Ovary (tissue), 10 donors: ENCODE measurements at places on chromosomes 4 and X. TPM values are rescaled to one million over a fixed set of nuclear protein-coding genes. Genes with fewer than 3 reads are reported as not detected.
A peak's percentile ranks its signal among the peaks of the same experiment; 100 is the strongest.

DNA sequence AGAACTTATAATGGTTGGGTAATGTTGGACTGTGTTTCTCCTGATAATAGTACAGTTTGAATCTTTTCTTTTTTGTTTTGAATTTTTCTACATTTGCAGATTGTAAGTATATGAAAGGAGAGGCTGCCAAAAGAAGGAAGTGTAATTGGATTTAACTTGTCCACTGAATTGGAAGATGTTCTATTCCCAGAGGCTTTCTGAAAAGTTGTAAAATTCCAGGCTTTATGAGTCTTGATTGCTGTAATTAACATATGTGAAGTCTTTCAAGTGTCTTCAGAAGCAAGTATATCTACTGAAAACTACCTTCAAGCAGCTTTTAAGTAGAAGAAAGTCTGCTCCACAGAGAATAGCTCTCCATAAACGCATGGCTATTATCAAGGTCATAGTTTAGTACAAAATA, 2456.4 kb downstream of the PCDH7 start:
- DNase-seq: no peak
- H3K4me3 ChIP-seq: no peak overlapping the region
- no peak overlapping the region for H3K27ac ChIP-seq
- H3K36me3 ChIP-seq: no peaks in the 10 kb centered on the region
- no peaks in the 10 kb centered on the region for H3K27me3 ChIP-seq

TMPRSS11D gene
- not detected for total RNA-seq

GRCh38 chr4:74366367-74366911, 1.5 kb downstream of the EREG start:
- no peaks in the 10 kb centered on the region for H3K27me3 ChIP-seq
- no peak overlapping the region for H3K4me3 ChIP-seq
- H3K4me1 ChIP-seq: peaks cover 4% of the 10 kb centered on the region
- no peak for DNase-seq

DNA sequence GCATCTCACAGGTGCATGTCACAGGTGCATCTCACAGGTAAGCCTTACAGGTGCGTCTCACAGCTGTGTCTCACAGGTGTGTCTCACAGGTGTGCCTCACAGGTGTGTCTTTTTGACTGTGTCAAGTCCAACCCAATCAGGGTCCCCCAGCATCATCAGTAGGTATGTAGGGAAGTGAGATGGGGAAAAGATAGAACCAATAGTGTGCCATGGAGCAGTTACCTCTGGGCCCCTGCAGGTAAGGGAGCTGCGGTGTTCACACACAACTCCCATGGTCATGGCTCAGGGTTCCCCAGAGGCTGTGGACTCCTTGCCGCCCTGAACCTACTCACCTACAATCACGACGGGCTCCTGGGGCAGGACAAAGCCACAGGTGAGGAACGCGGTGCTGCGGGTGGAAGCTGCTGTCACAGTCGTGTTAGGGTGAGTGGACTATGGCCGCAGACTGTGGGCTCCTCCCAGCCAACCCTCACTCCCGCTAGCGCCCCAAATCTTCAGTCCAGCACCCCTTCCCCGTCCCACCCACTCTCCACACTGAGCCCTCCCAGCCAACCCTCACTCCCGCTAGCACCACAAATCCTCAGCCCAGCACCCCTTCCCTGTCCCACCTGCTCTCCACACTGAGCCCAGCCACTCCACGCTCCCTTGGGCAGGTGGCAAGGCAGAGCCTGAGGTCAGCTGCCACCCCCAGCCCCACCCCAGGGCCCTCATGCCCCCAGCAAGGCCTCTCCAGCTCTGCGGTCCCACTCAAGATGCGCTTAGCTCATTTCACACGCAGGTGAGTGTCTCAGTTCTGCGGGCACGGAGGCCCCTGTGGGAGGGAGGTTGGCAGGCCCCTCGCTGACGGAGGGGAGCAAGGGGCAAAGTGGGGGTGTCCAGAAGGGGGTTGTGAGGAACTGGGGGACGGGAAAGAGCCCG, 2.1 kb upstream of the PDE6B start:
- no peaks in the 10 kb centered on the region for H3K36me3 ChIP-seq
- H3K27ac ChIP-seq: no peak overlapping the region
- H3K4me3 ChIP-seq: no peak overlapping the region
- no peaks in the 10 kb centered on the region for H3K4me1 ChIP-seq
- H3K27me3 ChIP-seq: no peaks in the 10 kb centered on the region

DNA sequence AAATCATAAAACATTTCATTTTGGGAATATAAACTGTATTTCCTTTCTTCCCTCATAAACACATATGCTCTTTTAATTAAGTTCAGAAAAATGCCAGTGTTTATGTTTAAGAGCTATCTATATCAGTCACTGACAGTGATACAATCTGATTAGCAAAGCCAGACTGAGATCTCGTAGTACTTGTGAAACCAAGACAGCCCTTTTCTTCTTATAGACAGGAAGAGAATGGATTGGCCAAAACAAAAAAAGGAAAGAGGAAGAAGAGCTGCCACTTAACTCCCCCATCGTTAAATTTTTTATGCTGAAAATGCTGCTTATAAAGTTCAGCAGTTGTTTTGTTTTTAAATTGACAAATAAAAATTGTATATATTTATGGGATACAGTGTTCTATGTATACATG, 87.4 kb downstream of the PLAC1 start:
- no peaks in the 10 kb centered on the region for H3K27me3 ChIP-seq
- no peak for DNase-seq
- H3K36me3 ChIP-seq: no peaks in the 10 kb centered on the region
- H3K4me3 ChIP-seq: no peak overlapping the region
- no peaks in the 10 kb centered on the region for H3K4me1 ChIP-seq

- no peak overlapping the region for H3K27ac ChIP-seq
- no peak overlapping the region for H3K4me3 ChIP-seq
- no peak for DNase-seq
- no peaks in the 10 kb centered on the region for H3K36me3 ChIP-seq
These were observed 1499.3 kb downstream of the PCDH7 start for GRCh38 chr4:32219306-32220075.

DNA sequence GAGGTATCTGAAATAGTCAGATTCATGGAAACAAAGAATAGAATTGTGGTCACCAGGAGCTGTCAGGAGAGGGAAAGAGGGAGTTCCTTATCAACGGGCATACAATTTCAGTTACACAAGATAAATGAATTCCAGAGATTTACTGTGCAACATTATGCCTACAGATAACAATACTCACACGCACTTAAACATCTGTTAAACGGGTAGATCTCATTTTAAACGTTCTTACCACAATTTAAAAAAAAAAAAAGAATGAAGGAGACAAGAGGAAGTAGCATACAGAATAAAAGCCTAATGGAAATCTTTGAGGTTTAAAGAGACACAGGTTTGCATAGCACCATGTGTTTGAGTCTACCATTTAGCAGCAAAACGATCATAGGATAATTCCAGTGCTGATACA, 298.0 kb downstream of the DKK2 start:
- H3K4me1 ChIP-seq: no peaks in the 10 kb centered on the region
- H3K27ac ChIP-seq: no peak overlapping the region
- DNase-seq: no peak
- H3K27me3 ChIP-seq: no peaks in the 10 kb centered on the region
- H3K4me3 ChIP-seq: no peak overlapping the region
- H3K36me3 ChIP-seq: no peaks in the 10 kb centered on the region

PPP1R2C gene
- total RNA-seq: not detected

DNA sequence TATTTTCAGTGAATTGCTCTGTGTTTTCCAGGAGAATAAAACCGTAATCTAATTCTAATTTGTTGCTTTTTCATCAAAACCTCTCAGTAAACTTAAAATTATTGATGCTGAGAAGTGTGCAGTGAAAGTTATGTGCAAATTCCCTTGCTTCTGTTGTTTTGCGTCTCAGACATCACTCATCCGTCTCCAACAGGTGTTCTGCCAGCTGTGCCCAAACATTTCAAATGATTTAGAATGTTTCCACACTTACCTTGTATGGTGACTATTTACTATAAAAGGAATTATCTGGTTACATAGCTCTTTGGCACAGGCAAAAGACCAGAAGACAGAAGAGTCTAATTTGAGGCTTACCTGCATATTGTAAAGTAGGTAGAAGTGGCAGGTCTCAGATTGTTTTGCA, 184.0 kb downstream of the BMPR1B start:
- H3K36me3 ChIP-seq: no peaks in the 10 kb centered on the region
- H3K27me3 ChIP-seq: no peaks in the 10 kb centered on the region
- no peak overlapping the region for H3K4me3 ChIP-seq
- H3K4me1 ChIP-seq: no peaks in the 10 kb centered on the region
- DNase-seq: no peak

DNA sequence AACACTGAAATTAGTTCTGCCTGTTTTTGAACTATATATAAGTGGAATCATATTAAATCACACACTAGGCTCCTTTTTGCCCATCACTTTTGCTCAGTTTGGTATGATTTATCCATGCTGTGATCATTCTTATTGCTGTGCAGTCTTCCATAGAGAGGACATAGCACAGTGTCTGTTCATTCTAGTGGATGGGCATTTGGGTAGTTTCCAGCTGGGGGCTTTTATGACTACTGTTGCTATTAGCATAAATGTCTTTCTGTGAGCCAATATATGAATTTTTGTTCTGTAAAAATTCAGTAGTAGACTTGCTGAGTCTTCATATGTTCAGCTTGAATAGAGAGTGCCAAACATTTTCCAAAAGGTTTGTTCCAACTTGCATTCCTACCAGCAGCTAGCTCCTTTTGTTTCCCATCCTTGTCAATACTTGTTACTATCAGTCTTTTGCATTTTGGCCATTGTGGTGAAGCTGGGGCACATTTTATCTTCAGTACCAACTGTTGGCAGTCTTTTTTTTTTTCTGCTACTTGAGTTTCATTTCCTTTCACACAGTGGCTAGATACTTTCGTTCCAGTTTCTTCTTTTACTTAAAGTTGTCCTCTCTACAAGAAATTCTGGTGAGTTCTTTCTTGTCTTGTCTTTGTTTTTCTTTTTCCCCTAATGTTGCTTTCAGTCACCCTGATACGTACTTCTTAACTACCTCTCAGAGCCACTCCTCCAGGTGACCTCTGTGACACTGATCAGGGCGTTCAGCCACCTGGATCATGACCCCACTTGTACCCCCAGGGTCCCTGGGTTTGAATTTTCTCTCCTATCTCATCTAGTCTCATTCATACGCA, 87.0 kb downstream of the ANXA3 start:
- H3K36me3 ChIP-seq: no peaks in the 10 kb centered on the region
- H3K4me3 ChIP-seq: no peak overlapping the region
- no peaks in the 10 kb centered on the region for H3K4me1 ChIP-seq

GRCh38 chr4:140732780-140733179, 23.4 kb downstream of the TBC1D9 start:
- no peaks in the 10 kb centered on the region for H3K36me3 ChIP-seq
- no peak for DNase-seq
- H3K4me3 ChIP-seq: no peak overlapping the region
- peaks cover 12% of the 10 kb centered on the region for H3K4me1 ChIP-seq

DNA sequence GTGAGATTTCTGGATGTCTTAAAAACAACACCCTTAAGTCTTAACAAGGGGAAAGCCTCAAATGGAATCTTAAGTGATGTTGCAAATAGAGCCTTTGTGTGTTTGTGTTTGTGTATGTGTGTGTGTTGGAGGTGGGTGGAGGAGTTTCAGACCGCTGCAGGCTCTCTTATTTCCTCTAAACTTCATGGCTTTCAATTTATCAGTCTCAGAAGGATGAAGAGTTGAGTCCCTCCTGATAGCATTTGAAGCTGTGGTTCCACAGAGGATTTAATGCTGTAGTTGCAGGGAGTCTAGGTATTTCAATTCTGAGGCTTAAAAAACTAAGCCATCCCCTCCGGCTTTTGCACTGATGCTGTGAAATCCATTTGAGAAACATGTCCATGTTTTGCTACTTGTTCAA, 4.3 kb upstream of the AGA start:
- no peaks in the 10 kb centered on the region for H3K36me3 ChIP-seq
- H3K27me3 ChIP-seq: no peaks in the 10 kb centered on the region
- H3K27ac ChIP-seq: no peak overlapping the region
- no peak for DNase-seq
- no peak overlapping the region for H3K4me3 ChIP-seq

DNA sequence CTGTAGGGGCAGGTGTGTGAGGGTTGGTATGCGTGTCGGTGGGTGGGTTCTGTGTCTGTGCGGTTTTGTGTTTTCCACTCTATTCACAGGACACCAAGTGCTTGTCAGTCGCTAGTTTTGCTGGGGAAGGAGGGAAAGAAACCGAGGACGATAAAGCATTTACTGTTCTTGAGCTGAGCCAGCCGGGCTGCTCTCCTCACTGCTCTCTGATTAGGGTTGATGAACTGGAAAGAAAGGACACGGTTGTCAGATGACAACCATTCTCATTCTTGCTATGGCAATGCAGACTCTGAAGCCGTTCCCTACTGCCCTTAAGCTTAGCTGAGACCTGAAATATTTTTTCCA, 832 bp downstream of the EGFL6 start:
- H3K4me3 ChIP-seq: no peak overlapping the region
- H3K4me1 ChIP-seq: no peaks in the 10 kb centered on the region
- H3K27me3 ChIP-seq: no peaks in the 10 kb centered on the region
- no peak overlapping the region for H3K27ac ChIP-seq
- H3K36me3 ChIP-seq: no peaks in the 10 kb centered on the region

GRCh38 chr4:41133454-41134018, 80.8 kb downstream of the APBB2 start:
- no peaks in the 10 kb centered on the region for H3K27me3 ChIP-seq
- H3K36me3 ChIP-seq: no peaks in the 10 kb centered on the region
- no peak for DNase-seq
- peaks cover 16% of the 10 kb centered on the region for H3K4me1 ChIP-seq

DNA sequence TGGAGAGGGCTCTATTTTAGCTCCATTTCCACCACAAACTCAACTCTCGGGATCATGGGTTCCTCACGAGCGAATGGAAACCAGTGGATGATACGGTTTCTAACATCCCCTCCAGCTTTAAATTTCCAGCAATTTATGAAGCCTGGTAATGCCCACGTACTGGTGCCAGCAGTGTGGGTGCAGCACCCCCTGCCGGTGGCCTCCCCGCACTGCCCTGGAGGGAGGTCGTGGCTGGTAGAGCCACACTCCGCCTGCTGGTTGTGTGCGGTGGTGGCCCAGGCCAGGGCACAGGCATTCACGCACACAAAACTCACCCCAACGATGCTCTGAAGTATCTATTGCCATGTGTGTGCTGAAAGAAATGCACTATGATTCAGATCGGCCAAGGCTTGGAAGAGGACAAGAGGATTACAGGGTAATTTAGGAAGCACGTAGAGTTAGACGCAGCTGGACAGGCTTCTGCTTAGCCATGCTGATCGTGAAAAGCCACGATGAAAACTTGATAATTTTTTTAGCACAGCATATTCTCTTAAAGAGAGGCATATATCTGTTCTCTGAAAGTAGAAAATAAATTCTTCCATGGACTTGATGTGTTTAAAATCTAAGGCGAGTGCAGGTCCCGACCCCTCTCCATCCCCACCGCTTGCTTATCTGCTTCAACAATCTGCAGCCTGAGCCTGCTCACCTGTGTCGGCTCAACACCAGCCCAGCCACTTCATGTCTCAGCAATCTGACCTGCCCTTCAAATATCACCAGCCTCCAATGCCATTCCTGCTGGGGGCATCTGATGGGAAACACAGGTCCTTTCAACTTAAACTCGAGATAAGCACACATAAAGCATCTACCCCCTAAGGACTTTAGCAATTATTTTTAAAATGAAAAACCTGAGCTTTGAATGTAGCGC, 59.1 kb downstream of the SCD5 start:
- DNase-seq: peak; percentile 68
- no peaks in the 10 kb centered on the region for H3K36me3 ChIP-seq
- H3K27me3 ChIP-seq: no peaks in the 10 kb centered on the region
- no peak overlapping the region for H3K27ac ChIP-seq
- peaks cover 3% of the 10 kb centered on the region for H3K4me1 ChIP-seq
- H3K4me3 ChIP-seq: no peak overlapping the region
